Activated CD4-positive, CD25-positive, alpha-beta regulatory T cell treated with anti-CD3 and anti-CD28 coated beads, Interleukin-2, amount 50 U/mL, for 16 hours (primary cell): ENCODE measurements at places on chromosomes 2 and 18.

- DNase-seq = no peak
Observed at GRCh38 chr2:119384971-119385370, 18.2 kb downstream of the DBI start.

GRCh38 chr2:69741575-69742321, at the start of gene ANXA4:
Gene ANXA4, plus strand, starts transcription at chr2:69742134. Its CDS starts 39,432 bp downstream, at chr2:69781566.
- peak; percentile 23 for DNase-seq

- no peak for DNase-seq
Observed at GRCh38 chr2:160279813-160280465, 79.9 kb upstream of the ITGB6 start.

GRCh38 chr2:201769666-201770373, 10.9 kb downstream of the ALS2 start:
- no peak for DNase-seq

GRCh38 chr2:147934881-147935620, 85.5 kb downstream of the ORC4 start:
- DNase-seq = no peak

- DNase-seq = no peak
Observed at GRCh38 chr2:20451761-20452499, 5.1 kb downstream of the RHOB start.
